D341Med (cell line): ENCODE measurements at places on chromosomes 2 and 18.

DNA sequence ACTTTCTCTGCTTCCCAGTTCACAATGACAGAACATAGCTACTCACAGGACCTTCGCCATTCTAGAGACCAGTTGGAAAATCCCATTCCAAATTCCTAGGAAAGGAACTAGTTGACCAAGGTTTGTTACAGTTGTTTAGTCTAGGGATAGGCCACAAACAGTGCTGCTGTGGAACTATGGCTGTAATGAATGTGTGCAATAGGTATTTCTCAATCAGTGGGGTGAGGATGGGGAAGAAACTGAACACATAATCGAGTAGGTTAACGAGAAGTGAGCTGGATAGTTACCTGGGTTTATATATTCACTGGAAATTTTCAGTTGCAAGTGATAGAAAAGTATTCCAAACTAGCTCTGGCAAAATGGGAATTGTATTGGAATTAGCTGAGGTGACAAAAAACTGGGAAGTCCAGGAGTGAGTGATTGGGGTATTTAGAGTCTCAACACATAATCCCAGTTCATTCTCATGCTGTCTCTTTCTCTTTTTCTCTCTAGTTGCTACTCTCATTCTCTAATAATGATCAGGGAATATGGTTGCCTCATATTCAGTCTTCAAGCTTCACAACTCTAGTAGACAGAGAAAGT lies 18.2 kb upstream of the HMSD start:
- DNase-seq = no peak

- DNase-seq = no peak
These were observed 29.9 kb downstream of the MRPL19 start for GRCh38 chr2:75676464-75676863.

DNA sequence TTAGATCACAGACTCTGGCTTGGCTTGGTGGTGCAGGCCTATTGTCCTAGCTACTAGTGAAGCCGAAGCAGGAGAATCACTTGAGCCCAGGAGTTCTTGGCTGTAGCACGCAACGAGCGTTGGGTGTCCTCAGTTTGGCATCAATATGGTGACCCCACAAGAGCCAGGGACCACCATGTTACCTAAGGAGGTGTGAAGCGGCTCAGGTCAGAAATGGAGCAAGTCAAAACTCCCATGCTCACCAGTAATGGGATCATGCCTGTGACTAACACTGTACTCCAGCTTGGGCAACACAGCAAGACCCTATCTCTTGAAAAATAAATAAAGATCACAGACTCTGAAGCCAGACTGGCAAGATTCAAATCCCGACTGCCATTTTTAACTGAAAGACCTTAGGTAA lies 1.7 kb upstream of the NOL10 start:
- DNase-seq = no peak

- DNase-seq = no peak
These were observed 390.7 kb upstream of the NETO1 start for GRCh38 chr18:73258375-73259087.

DNA sequence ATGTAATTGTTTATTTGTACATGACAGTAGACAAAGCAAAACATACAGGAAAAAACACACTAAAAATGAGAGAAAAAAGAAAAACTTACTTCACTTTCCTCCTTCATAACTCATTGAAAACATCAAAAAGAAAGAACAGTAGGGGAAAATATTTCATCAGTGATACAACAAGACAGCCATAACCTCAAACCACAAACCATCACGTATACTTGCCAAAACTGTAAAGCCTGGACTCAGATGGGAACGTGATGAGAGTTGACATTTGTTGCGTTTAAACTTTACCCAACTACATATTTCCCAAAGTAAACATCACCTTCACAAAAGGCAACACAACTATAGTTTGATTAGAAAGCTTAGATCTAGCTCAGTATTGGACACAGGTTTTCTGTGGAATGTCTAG lies 278.2 kb upstream of the COL3A1 start:
- DNase-seq = no peak

DNA sequence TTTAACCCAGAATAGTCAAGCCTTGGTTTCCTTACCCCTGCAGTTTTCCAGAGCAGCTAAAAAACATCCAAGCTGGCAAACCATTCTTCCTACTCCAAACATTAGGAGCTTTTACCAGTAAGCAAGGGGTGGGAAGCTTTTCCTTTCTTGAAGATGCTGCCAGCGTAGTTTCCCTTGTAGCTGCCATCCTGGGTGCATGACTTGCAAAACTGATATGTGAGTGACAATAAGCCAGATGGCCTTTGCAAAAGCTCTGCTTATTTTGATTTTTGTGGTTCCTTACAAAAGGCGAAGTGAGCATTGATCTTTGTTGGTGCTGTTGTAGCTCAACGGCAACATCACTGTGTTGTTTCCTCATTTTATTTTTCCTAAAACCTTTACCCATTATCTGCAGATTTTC lies 138.8 kb downstream of the WDSUB1 start:
- no peak for DNase-seq

GRCh38 chr2:154532004-154532403 lies 166.5 kb upstream of the KCNJ3 start:
- no peak for DNase-seq

DNA sequence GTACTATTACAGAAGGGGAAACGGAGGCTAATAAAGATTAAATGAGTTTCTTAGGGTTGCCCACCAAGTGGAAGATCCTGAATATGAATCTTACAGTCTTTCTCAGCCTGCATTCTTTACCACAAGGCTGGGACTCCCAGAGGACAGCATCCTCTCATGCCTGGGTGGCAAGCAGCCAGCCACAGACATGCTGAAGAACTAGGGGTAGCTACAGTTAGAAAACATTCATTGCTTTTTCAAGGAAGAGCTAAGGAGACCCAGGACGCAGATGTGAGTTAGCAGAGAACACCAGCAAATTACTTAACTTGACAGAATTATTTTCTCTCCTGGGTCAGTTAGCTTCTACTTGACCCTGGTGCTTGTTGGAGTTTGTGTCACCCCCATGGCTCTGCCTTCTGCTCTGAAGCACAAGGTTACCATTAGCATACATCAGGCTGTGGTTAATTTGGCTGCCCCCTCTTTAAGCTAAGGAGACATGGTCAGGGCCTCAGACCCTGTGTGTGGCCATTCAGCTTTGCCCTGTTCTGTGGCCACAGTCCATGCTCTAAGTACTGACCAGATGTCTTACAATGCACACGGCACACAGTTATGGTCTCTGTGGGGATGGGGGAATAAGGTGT lies 132.3 kb upstream of the TNP1 start:
- DNase-seq = no peak

GRCh38 chr2:85421260-85422071 lies 3.0 kb downstream of the SH2D6 start:
- no peak for DNase-seq

DNA sequence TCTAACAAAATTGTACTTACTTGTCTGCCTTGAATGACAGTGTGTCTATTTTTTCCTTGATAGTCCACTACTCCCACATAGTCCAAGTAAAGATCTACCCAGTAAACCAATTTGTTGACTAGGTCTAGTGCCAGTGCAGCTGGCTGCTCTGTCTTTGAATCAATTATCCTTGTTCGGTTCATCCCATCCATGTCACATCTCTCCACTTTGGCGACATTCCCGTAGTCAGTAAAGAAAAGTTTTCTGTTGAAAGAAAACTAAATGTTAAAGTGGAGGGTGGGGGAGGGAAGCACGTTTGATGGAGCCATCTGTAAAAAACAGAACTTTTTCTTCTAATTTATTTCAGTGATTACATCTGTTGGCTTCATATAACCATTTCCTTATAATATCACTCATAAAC lies 1068.8 kb downstream of the LRP1B start:
- no peak for DNase-seq

DNA sequence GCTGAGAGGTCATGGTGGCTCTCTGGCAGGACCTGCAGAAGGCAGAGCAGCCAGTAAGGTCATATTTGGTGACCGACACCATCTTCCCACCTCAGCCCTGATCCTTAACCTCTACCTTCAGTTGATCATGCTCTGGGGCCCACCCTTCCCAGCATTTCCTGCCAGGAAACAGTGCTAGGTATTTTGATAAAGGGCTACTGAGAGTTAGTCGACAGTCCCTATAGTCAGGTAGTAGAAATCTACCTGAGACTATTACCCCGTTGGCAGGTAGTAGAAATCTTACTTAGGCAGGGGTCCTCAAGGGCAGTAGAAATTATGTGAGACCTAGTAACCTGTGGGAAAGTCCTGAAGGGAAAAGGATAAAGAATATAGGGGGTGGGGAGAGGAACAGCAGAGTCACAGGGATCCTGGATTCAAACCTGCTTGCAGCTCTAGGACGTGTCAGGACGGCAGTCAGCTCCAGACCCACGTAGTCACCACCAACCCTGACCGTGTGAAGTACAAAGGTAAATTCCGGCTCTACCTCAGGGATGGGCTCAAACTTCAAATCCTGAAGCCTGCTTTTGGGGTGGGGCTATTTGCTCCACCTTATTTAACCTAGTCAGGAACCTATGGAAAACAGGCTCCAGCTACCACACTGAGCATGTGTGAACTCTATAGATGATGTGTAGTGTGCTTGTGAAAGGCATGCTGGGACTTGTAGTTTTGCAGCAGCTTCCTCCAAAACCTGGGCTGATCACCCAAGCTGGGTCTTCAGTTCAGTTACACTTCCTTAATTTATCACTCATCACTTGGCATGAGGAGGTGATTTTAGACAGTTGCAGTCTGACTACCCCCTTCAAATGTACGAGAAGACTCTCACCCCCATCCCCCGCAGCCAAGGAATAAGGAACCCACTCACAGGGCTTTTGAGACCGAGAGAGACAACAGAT lies at the start of gene DQX1:
Gene DQX1, minus strand, starts transcription at position 515 of the 932 bp plus-strand sequence. Its CDS starts 502 bp downstream, at position 13.
- no peak for DNase-seq

GRCh38 chr18:79597176-79597830 lies 82.3 kb upstream of the CTDP1 start:
- DNase-seq = no peak

- DNase-seq = no peak
These were observed 511.8 kb downstream of the CPS1 start for GRCh38 chr2:211068108-211068780.

GRCh38 chr2:74186038-74186437 lies 7.4 kb upstream of the MOB1A start:
- DNase-seq = no peak

DNA sequence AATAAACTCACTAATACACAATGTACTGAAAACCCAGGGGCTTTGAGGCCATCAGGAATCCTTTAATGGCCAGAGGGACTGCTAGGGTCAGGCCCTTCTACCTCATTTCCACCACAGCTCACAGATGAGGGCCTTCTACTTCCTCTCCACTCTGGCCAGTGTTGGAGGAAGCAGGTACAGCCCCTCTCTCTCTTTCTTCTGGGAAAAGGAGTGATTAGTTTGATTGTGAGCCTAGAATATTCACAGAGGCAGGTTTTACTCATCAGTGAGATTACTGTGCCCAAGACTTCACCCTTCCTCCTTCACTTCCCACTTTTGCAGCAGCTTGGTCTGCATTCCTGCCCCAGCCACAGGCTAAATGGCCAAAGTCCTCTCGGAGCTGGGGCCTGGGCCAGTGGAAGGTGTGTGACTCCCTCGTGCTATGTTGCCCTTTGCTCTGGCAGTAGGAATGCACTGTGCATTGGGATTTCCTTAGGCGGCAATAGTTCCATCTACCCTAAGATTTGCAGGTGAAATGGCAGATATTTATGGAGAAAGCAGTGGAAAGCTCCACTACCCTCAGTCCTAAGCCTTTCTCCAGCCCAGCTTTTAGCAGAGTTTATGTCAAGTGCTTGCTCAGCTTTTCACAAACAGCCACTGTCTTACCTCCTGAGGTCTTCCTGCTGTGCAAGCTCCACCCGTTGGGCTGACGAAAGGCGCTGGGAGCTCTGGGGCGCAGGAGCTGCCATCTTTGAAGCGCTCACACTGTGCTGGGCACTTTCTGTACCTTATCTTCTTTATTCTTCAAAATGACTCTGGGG lies 36.2 kb upstream of the YES1 start:
- DNase-seq = no peak
